Stimulated activated CD4-positive, alpha-beta T cell treated with anti-CD3 and anti-CD28 coated beads, Interleukin-4, amount 100 ng/mL, for 1 hour (primary cell): ENCODE measurements at places on chromosomes 13 and 19.

GRCh38 chr13:59373341-59373740, 790.4 kb downstream of the DIAPH3 start:
- no peak for DNase-seq

GRCh38 chr13:110277357-110277975, 29.5 kb downstream of the COL4A1 start:
- no peak for DNase-seq

GRCh38 chr13:110124201-110124940, 182.6 kb downstream of the COL4A1 start:
- no peak for DNase-seq

GRCh38 chr13:96958286-96958891, 35.9 kb downstream of the OXGR1 start:
- DNase-seq = no peak

DNA sequence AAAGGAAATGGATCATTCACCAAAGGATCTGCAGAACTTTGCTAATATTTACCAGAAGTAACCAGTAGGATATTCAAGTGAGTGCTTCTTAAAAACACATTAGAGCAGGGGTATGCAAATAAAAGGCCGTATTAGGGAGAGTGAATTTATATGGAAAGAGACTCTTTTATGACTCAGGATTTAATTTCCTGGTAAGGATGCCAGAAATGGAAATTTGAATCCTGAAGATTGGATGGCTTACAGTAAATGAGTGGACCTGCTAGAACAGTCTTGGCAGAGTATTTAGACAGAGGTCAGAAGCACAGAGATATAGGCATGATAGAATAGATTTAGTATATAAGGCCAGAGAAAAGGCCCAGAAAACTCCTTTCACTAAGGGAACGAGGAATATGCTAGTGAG, 201.6 kb downstream of the SLITRK5 start:
- DNase-seq = no peak

- no peak for DNase-seq
Observed at GRCh38 chr13:98676239-98676638, 76.2 kb downstream of the SLC15A1 start.

DNA sequence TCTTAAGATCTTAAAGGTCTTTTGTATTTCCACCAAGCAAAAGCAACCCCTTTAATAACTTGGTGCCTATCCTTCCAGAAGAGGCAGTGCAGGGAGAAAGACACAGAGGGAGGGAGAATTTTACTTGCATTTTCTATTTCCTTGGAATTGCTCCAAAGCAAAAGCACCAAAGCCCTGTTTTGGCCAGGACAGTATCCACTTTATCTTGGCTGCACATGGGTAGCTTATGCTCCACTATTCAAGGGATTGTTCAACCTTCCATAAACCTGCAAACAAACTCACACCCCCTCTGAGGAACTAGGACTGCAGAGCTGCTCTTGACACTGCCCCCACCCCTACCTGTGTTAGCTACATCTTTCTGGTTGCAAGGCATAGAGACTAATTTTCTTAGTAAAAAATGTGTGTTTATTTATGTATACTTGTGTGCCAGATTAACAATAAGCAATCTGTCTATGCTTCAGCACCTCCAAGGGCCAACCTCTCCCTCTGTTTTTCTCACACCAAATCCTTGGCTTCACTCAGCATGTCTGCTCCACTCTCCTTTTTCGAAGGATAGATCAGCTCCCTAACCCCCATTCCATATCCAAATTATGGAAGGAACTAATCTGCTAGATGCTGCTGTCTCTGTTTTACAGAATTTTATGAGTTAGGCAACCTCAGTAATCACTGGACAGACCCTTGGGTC, 68.1 kb upstream of the KLF12 start:
- DNase-seq = no peak

DNA sequence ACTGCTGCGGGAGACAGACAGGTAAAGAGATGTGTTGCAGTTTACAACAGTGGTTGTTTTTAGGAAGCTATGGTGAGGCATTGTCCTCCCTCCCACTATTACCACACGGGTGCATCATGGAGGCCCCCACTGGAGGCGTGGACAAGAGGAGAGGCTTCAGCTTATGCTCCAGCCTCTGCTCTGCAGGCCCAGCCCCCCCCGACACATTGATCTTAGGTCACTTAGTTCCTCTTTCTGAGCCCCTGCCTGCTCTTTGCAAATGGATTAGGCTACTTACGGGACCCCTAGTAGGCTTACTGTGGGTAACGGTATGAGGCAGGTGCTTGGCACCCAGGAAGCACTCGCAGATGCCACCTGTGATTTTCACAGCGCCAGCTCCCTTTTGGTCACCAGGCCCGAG, 123.9 kb downstream of the SLC7A1 start:
- no peak for DNase-seq

GRCh38 chr19:48752496-48753365, at the start of gene FUT1:
FUT1 (minus strand) TSS chr19:48752641; CDS start chr19:48751281, 1,360 bp downstream.
- peak; percentile 33 for DNase-seq

DNA sequence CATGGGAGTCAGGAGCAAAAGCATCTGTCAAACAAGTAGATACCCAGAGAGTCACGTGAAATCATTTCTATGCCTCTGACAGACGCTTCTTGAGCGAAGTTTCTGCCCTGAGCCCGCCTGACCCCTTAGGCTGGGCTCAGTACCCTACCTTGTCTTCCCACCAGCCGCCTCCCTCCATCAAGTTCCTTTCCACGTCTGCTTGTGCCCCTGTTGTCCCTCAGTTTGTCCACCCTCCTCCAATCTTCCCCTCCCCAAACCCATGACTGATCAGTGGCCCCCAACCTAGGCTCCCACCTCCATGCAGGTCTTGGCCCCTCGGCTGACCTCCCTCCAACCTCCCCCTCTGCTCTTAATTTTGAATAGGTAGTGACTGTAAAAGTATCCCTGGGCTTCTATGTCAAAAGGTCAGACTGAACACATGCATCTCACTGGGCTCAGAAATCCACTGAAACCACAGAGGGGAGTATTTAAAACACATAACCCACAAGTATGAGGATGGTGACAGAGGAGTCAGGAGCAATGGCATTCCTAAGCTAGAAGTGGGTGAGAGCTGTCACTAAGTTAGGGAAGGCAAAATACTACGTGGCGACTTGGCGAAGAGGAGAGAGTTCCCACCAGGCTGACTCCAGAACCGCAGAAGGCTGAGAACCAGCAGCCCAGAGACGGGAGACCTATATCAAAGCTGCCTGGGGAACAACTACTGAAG, 1.7 kb upstream of the ZNF446 start:
- DNase-seq = no peak

- no peak for DNase-seq
Observed at GRCh38 chr13:82747291-82747690, 1135.0 kb downstream of the SLITRK1 start.

DNA sequence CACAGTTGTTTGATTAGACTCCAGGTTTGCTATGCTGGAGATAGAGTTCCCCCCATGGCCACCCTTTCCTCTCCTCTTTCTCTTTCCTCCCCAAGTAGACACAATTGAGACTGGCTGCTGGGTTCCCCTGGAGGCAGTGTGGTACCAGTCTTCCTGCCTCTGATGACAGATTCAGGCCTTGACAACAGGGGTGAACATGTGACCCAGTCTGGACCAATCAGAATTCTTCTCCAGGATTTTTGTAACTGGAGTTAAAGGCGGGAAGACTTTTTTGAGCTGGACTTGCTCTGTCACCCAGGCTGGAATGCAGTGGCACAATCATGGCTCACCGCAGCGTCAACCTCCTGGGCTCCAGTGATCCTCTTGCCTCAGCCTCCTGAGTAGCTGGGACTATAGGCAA, 48.7 kb downstream of the CCNE1 start:
- DNase-seq = no peak

DNA sequence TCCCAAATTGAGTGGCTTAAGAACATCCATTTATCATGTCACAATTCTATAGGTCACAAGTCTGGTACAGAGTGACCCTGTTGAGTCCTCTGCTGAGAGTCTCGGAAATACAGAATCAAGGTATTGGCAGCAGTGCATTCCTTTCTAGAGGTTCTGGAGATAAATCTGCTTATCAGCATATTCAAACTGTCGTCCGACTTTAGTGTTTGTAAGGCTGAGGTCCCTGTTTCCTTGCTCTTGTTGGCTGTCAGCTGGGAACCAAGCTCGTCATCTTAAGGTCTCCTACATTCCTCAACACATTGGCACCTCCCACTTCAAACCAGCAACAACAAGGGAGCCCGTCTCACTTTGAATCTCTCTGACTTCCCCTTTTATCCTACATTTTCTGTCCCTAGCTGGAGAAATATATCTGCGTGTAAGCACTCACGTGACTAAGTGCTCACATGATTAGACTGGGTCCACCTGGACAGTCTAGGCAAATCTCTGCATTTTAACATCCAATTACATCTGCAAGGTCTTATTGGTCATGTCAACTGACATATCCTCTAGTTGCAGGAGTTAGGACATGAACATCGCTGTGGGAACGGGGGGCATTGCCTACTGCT, 886.8 kb downstream of the PCDH9 start:
- no peak for DNase-seq

DNA sequence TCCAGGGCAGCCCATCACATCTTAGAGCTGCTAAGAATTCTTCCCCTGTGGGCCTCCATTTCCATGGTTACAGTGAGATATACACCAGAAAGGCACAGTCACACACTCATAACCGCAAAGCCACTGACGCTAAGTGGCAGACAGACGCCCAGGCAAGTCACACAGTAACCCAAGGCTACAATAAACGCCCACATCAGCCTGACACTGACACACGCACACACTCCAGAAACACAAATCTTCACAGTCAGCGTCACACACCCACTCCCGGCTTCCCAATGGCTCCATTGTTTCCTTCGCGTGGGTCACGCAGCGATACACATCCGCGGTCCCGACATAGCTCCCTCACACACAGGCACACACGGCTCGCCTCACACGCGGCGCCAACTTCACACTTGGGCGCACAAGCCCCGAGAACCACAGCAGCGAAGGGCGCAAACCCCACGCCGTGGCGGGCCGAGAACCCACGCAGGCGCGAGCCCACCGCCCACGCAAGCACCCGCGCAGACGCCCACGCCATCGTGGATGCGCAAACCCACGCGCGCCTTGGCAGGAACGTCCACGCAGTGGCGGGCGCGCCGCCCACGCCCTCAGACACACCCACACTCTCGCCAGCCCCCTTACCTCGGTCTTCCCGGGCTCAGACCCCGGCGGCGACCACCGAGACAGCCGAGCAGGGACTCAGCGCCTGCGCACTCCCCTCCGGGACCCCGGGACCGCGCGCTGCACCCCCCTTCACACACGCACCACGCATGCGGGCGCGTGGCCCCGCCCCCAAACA, at the start of gene ZNF667:
Gene ZNF667 (minus strand): TSS at position 695 of the 778 bp plus-strand sequence. CDS start 14,975 bp downstream, outside the sequence.
- DNase-seq = peak; percentile 50

DNA sequence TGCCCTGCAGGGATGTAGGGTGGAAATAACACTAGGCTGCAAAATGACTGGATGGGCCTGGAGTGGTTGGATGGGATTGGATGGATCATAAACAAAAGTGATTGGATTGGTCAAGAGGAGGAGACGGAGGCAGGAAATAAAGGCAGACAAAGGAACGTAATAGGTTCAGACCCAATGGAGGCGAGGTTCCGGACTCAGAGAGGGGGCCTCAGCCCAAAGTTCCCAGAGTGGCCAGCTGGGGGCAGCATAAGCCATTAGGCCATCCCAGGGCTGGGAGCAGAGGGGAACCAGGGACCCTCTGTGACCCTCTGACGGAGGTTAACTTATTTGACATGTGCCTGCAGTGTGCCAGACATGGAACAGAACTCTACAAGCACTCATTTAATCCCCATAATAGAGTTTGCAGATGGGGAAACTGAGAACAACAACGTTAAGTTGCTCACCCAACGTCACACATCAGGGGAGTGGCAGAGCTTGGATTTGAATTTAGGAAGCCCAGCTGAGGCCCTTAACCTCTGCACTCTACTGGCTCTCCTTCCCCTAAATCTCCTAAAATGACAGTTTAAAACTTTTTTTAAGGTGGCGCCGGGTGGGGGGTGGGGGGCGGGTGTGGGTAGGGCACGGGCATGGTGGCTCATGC, 15.3 kb upstream of the MAP1S start:
- peak; percentile 76 for DNase-seq

GRCh38 chr19:14135985-14136508, 342 bp downstream of the ASF1B start:
- DNase-seq = no peak

- DNase-seq = no peak
Observed at GRCh38 chr13:24678151-24678550, 2.1 kb upstream of the ATP12A start.

DNA sequence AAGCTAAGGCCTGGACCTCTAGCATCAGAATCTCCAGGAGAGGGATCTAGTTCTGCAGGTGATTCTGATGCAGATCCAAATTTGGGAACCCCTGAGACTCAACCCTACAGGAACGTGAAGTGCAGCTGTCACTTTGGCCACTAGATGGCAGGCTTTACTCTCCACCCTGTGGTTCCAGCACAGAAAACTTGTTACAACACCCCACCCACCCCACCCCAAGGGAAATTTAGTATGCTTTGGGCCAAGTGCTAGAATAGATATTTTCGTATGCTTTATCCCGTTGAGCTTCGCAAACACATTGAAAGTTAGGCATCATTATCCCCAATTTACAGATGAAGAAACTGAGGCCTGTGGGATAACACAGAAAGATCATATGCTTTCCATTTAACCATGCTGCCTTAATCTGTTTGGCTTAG, 232.0 kb downstream of the B3GLCT start:
- DNase-seq = peak; percentile 38

DNA sequence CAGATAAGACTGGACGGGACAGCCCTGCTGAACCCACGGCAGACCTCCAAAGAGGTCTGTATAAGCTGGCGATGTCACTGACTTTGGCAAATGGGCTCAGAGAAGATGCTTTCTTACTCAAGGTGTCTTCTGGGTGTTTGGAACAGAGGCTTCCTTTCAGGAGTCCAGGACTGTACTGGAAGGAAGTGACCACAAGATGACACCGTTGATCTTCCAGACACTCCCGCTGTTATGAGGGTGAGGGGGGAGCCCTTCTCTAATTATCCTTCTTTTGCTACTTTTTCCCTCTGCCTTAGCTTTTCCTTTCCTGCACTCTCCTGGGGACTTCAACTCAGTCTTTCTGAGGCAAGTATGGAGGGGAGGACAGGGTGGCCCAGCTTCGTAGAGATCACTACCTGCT, 65.2 kb upstream of the ZNF599 start:
- no peak for DNase-seq

- DNase-seq = no peak
Observed at GRCh38 chr19:34482380-34483250, 1.1 kb downstream of the WTIP start.

DNA sequence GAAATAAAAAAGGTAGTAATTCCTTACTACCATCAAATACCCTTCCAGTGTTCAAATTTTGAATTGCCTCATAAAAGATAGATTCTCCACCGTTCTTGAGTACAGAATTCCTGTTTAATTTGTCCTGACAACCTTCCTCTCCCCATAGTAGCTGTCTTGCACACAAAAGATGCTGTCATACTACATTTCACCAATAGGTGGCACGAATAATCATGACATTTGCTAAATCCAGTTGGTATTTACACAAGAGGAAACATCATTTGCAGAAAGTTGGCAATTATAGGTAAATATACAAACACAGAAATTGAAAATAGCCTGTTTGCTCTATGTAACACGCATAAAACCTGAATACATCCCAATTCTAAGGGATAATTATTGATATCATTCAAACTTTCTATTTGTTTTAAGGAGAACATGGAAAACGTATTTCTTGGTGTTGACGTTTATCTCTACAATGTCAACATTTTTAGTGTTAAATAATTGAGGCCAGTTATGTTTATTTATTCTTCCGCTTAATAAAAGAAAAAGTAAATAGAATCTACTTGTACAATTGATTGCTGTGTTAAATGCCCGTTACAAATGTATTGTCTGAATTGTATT, 58.3 kb upstream of the CLDN10 start:
- DNase-seq = no peak

GRCh38 chr19:10763828-10764339, 46.0 kb downstream of the DNM2 start:
- no peak for DNase-seq
